Activated naive CD4-positive, alpha-beta T cell treated with Interleukin-2 at 50 U/mL for 16 hours (primary cell): ENCODE measurements at places on chromosomes 7 and 10.

- no peak for DNase-seq
These were observed 1014.1 kb downstream of the REEP3 start for GRCh38 chr10:64535131-64535867.

GRCh38 chr10:13973742-13974141 lies 357.0 kb downstream of the FRMD4A start:
- no peak for DNase-seq

GRCh38 chr10:121556918-121557573 lies 41.2 kb downstream of the FGFR2 start:
- no peak for DNase-seq

DNA sequence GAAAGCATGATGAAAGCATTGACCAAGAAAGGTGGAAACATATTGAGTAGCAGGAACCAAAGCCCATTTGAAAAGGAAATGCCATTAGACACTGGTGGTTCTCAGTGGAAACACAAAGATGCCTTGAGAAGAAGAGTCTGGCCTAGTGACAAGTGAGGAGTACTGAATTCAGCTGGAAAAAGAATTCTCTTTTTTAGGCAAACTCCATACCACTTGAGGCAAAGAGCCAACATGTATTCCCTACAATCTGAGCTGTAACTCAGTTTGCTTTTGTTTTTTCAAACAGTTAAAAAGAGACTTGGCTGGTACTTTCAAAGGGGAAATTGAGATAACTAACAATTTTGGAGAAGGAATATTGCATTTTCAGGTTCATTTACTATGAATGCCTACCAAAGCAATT lies 624.0 kb downstream of the NRG3 start:
- no peak for DNase-seq

GRCh38 chr7:17411922-17412321 lies 113.5 kb downstream of the AHR start:
- DNase-seq = no peak

DNA sequence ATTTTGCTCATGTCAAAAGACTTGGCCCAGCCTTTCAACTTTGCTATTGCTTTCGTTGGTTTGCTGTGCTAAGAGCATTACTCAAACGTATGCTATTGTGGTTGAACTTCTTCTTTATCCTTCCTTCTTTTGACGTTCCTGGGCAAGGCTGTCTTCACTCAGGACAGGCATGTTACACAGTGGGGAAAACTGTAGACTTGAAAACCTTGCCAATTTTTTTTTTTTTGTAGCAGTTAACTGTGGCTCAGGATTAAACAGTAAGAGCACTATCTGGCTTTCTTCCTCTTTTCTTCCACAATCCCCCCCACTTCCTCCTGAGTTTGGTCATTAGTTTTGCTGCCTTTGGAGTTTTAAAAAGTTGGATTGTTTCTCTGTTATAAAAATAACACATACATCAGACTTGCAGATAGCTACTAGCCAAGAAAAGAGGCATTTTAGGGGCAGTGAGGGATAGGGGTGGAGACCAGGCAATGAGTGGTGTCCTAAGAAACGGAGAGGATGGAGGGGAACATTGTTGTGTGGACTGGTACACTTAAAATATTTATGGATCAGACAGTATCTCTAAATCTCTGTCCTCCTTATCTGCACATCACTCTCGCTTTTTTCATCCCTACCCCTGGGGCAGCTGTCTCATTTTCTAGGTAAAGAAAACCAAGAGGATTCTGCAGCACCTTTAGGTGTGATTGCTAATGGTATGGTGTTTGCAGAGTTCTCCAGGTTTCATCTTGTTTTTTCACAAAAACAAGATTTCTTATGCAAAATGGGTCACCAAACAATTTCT lies 181.7 kb downstream of the LRMDA start:
- no peak for DNase-seq
